ENCODE measurements at places on chromosomes 2 and 18.

DNA sequence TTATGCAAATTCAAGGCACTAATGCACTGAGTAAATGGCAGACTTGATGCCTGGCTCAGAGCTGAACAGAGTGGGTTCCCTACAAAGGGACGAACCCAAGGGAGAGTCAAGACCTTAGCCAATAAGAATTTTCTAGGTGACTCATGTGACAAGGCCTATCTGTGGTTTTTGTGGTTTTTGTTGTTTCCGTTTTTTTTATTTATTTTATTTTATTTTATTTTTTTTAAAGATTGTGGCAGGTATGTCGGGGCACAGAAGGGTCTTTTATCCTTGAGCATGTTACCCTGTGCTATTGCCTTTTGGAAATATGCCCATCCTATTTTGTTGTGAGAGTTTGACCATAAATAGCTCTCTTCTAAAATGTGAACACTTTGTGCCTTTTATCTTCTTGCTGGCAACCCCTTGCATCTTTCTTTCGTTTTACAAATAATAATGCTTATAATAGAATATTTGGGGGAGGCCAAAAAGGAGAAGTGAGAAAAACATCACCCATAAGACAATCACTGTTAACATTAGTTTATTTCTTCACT lies 113.4 kb upstream of the AQP4 start:
- no peak for DNase-seq

GRCh38 chr2:105734762-105735538 lies 9.8 kb upstream of the NCK2 start:
- DNase-seq: no peak

GRCh38 chr2:72985891-72986683 lies 68.8 kb downstream of the EMX1 start:
- no peak for DNase-seq

DNA sequence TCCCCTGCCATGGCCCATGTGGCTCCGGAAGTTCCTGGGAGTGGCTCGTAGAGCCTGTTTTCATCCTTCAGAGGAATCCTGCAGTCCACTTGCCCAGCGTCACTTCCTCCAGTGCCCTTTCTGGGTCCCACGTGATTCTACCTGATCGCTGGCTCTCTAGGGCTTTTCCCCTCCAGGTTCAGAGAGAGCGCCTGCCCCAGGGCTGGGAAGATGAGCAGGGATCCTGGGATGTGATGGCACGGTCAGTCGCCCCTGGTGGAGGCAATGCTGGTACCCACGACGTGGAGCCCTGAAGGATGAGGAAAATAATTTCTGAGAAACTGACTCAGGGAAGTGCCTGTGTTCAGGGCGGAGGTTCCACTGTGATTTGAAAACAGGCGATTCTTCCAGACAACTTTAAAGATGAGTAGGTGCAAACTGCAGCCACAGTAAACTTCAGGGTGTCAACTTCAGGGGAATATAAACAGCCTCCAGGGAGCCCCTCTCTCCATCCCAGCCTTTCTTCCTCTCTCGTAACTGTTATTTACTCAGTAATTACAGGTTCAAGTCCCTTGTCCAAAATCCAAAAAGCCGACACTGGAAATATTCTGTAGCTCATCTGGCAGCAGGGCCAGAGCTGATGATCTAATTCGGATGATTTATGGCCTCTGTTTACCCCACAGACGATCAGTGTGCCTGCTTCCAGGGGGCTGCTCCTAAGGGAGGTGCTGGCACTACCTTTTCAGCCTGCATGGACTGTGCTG lies 105.9 kb downstream of the AGAP1 start:
- no peak for DNase-seq

DNA sequence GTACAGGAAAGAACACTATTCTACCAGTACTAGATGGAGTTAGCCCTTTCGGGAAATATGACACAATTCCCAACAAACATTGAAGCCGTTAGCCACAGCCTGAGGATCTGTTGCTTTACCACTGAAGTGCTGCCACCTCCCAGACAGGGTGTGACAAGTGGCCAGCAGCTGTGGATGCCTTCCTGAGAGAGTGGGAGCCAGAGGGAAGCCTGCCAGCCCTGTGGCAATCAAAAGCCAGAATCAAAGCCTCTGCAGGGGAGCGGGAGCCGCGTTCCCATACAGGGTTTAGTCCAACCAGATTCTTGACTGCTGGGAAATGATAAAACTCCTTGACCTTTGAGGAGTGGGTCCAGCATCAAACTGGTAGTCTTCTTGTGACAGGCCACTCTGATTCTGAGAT lies 38.0 kb downstream of the SLC4A1AP start:
- DNase-seq: no peak

GRCh38 chr2:59734743-59735142 lies 818.7 kb downstream of the BCL11A start:
- no peak for DNase-seq

DNA sequence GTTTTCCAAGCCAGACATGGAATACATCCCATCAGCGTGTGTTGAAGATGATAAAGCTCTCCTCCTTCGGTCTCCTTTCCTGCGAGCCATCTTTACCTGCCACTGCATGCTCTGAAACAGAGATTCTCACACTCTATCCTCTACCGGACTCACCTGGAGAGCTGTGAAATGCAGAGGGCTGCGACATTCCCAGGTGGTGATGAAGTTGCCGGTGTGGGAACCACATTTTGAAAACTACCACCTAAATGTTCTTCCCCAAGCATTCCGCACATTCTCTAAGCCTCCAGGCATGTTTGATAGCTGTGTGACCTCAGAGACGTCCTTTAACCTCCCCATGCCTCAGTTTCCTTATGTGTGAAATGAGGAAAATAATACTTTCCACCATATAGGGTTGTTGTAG lies 226.2 kb upstream of the RAB6C start:
- DNase-seq: no peak

DNA sequence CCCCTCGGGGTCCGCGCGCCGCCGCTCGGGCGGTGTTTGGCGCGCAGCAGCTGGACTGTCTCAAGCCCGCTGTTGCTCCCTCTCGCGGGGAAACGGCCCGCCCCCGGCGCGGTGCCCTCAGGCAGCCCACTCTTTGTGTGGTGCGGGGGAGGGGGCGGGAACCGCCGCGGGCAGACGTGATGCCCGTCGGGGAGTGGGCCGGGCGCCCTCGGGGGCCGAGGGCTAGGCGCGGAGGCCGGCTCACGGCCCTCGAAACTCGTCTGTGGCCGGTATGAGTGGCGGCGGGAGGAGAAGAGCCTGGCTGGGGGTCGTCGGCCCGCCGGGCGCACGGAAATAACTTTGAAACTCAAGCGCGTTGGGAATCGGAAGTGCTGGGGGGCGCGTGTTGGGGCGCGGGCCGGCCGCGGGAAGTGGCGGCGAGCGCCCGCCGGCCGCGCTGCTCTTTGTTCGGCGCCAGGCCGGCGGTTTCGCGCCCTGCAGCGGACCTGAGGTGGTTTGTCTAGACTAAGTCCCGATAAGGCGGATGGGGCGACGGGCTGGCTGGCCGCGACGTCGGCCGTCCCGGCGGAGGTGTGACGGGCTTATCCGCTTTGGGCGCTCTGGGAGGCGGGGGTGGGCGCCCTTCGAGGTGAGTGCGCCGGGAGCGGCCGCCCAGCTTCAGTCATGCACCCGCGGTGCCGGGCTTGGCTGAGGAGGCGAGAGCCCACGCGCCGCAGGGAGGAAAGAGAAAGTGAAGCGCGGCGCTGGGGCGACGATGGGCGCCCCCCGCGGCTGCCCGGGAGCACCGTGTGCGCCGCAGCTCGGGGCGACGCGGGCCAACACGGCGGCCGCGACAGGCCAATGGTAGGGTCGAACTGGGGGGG lies 679 bp downstream of the PTMA start:
- DNase-seq: no peak

DNA sequence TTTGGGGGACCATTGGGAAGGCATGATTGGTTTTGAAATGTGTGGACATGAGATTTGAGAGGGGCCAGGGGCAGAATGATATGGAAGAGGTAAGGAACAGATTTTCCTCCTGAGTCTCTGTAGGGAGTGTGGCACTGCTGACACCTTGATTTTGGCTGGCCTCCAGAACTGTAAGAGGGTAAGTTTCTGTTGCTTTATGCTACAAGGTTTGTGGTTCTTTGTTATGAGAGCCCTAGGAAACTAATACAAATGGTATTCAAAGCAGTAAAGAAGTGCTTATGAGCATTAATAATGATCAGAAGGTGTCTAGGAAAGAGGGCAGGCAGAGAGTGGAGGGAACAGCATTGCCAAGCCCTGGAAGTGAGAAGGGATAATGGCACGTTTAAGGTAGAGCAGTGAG lies 574.3 kb upstream of the NXPH2 start:
- DNase-seq: no peak

DNA sequence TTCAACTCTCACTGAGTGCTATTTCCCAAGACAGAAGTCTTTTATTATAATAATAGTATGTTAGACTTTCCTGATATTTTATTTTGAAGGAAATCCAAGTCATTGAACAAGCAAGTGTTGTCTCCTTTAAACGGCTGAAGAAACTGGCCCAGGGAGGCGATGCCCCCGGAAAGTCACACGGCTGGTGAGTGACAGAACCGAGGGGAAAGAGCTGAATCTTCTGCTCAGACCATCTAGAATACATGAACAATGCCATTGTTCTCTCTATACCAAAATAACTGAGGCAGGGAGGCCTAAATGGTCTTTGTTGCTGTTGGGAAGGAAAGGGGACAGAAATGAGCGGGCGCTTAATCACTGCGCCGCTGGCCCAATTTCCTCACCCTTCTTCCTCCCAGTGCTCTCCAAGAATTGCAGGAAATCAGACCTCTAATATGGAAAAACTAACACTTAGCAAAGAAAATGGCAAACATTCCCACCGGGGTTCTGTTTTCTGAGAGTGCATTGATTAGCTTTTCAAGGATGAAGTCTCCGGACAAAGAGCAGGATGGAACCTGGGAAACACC lies 101.5 kb downstream of the KLF7 start:
- DNase-seq: no peak
